ENCODE measurements at places on chromosomes 1 and 21.

DNA sequence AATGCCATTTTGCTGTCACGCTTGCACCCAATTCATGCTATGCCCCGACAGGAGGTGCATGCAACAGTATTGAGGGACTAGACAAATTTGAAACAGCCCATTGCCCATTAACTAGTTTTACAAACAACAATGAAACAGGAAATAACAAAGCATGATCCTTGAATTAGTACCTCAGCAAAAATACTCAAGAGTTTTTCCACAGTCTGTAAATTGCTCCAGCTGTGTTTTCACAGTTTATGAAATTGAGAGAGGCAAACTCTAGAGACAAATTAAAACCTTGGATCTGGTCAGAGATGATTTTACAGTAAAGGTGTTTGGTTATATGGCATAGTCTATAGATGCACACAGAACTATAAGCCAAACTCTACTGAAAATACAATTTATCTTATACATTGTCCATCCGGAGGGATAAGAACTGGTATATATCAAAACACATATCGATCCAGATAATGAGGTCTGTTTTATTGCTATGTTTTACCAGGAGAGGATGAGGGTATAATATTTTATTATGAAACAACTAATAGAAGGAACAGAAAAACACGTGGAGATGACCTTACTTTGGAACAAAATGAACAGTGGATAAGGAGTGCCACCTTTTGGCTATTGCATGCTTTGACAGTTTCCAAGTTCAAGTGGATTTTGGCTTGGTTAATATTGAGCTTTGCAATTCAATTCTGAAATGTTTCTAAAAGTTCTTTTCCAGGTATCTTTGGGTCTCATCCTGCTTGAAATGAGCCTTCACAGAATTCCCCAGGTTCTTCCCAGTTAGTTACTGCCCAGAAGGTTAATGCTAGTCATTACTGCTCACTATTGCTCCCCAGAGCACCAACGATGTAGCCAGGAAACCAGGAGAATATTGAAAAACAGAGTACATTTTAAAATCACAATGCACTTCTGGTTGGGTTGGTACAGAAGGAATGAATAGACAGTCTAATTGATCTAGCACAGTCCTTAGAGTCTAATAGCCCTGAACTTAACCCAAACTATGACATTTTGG is 45.7 kb downstream of the ZC3H11B start:
- H3K36me3 ChIP-seq, result no peaks in the 10 kb centered on the region
- no peak overlapping the region for H3K27ac ChIP-seq
- H3K27me3 ChIP-seq, result no peaks in the 10 kb centered on the region
- H3K4me1 ChIP-seq, result no peaks in the 10 kb centered on the region
- no peak overlapping the region for H3K4me3 ChIP-seq

GRCh38 chr21:46435786-46436227 is 22.9 kb upstream of the DIP2A start:
- H3K27me3 ChIP-seq, result no peaks in the 10 kb centered on the region
- peaks cover 2% of the 10 kb centered on the region for H3K4me1 ChIP-seq

DNA sequence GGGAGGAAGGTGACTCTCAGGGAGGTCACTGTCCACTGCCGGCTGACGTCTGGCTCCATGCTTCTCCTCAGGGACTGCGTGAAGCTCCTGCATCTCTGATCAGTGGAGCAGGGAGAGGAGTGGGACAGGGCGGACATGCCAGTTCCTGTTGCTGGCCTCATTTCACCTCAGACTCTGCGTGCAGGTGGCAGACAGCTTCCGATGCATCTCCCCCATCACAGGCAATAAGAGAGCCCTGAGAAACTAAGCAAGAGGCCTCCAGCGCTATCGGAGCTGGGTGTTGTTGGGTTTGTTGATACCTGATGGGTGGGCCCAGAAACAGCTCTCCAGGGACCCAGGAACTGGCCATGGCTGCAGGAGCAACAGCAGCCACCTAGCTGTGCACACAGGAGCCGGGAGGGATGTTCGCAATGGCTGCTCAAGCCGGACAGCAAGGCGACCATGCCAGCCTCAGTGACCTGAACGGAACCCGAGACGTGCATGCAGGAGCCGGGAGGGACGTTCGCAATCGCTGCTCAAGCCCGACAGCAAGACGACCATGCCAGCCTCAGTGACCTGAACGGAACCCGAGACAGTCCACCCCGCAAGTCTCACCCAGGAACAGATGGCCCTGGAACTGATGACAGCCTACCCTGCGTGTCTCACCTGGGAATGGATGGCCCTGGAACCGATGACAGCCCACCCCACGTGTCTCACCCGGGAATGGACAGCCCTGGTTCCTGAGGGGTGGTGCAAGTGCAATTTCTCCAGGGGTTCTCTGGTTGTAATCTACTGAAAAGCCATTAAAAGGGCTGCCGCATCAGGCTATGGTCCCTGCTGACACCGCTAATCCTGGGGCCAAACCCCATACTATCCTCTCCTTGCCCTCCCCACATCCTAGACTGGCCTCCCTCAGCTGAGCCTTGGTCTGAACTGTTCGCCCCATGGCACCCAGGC is 14.2 kb upstream of the PCBP3 start:
- peaks cover 15% of the 10 kb centered on the region for H3K27me3 ChIP-seq
- no peak overlapping the region for H3K27ac ChIP-seq
- no peak overlapping the region for H3K4me3 ChIP-seq
- H3K4me1 ChIP-seq, result peaks cover 15% of the 10 kb centered on the region
- H3K36me3 ChIP-seq, result no peaks in the 10 kb centered on the region

DNA sequence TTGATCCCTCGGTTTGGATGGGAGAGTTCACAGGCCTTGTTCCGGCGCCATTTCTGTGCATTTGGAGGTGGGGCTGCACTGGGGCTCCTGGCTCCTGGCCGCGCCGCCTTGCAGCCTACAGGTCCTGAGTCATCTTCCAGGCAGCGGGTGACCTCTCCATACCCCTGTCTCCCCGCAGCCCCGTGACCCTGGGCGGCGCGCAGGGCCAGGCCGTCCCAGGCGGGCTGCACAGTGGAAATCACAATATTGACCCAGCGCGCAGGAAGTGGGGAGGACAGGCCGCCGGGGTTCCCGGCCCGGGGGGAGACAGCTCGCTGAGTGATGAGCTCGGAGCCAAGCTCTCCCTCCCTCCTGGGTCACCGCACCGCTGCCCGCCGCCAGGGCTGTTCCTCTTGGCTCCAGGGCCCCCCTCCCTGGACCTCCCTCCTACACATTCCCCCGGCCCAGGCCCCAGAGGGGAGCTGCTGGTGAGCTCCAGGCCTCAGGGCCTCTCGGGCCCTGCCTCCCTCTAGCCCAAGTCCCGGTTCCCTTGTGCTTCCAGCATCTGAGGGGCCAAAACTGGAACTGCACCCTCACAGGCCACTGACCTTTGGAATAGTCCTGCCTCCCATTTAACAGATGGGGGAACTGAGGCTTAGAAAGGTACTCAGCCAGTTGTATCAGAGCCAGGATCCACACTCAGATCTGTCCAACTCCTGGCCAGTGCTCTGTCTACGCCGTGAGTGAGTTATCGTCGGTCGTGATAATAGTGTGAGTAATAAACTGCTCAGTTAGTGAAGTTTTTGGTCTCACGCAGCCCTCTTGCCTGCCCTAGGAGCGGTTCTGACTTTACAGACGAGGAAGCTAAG is 142.9 kb upstream of the WNT4 start:
- H3K27me3 ChIP-seq, result peaks cover 9% of the 10 kb centered on the region
- no peak for DNase-seq
- no peak overlapping the region for H3K4me3 ChIP-seq
- no peaks in the 10 kb centered on the region for H3K4me1 ChIP-seq

- H3K4me3 ChIP-seq, result no peak overlapping the region
- no peak for DNase-seq
- no peaks in the 10 kb centered on the region for H3K36me3 ChIP-seq
- no peak overlapping the region for H3K27ac ChIP-seq
- peaks cover 2% of the 10 kb centered on the region for H3K27me3 ChIP-seq
- no peaks in the 10 kb centered on the region for H3K4me1 ChIP-seq
Observed at GRCh38 chr1:92424381-92424780, 62.3 kb downstream of the GFI1 start.

- H3K36me3 ChIP-seq, result no peaks in the 10 kb centered on the region
- DNase-seq, result no peak
- H3K4me1 ChIP-seq, result no peaks in the 10 kb centered on the region
Observed at GRCh38 chr1:52296345-52296744, 69.7 kb downstream of the CC2D1B start.

- peaks cover 2% of the 10 kb centered on the region for H3K27me3 ChIP-seq
- DNase-seq, result no peak
- no peaks in the 10 kb centered on the region for H3K4me1 ChIP-seq
- H3K27ac ChIP-seq, result no peak overlapping the region
Observed at GRCh38 chr1:176789571-176790090, 326.7 kb downstream of the PAPPA2 start.

- peaks cover 5% of the 10 kb centered on the region for H3K4me1 ChIP-seq
- H3K27me3 ChIP-seq, result no peaks in the 10 kb centered on the region
- H3K36me3 ChIP-seq, result peaks cover 72% of the 10 kb centered on the region
- no peak overlapping the region for H3K4me3 ChIP-seq
- no peak overlapping the region for H3K27ac ChIP-seq
Observed at GRCh38 chr1:27990920-27991537, 31.3 kb downstream of the XKR8 start.

GRCh38 chr1:182170891-182171461 is 109.5 kb upstream of the ZNF648 start:
- no peak for DNase-seq
- H3K4me3 ChIP-seq, result no peak overlapping the region
- no peak overlapping the region for H3K27ac ChIP-seq
- no peaks in the 10 kb centered on the region for H3K27me3 ChIP-seq

DNA sequence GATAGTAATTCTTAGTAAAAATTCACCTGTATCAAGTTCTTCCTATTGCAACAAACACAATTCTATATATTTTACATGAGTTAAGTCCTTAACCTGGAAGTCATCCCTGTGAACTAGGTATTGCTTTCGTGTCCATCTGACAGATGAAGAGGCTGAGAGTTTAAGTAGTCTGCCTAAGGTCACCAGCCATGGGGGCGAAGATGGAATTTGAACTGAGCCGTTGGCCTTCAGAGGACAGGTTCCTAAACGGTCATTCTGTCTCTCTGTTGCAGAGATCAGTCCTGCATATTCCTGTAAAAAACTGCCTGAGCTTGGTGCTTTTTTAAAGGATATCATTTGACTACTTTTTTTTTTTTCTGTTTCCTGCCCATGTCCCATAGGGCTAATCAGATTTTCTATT is 10.2 kb upstream of the POFUT2 start:
- no peak for DNase-seq
- H3K27ac ChIP-seq, result no peak overlapping the region
- H3K4me1 ChIP-seq, result peaks cover 2% of the 10 kb centered on the region
- peaks cover 4% of the 10 kb centered on the region for H3K27me3 ChIP-seq

DNA sequence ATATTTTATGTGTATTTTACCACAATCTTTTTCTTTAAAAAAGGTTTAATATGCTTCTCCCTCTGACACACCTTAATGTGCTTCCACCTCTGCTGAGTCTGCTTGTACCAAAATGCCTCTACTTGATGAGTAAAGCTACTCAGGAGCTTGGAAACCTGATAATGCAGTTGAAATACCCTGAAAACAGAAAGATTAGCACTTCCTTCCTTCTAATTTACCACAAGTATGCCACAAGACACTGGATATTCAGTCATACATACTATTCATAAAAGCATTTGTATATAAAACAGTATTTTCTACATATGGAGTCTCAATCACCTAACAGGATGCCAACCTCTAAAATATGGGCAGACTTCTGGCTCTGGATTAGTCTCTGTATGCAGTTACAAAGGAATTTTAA is 55.0 kb downstream of the SLC35D1 start:
- peaks cover 15% of the 10 kb centered on the region for H3K4me1 ChIP-seq
- H3K4me3 ChIP-seq, result no peak overlapping the region
- DNase-seq, result no peak
